ENCODE measurements at places on chromosomes 2 and 18.

- DNase-seq = no peak
These were observed 537.6 kb upstream of the CDH2 start for GRCh38 chr18:28714498-28714897.

GRCh38 chr18:70039186-70039585 lies 91.5 kb upstream of the CD226 start:
- DNase-seq = no peak

DNA sequence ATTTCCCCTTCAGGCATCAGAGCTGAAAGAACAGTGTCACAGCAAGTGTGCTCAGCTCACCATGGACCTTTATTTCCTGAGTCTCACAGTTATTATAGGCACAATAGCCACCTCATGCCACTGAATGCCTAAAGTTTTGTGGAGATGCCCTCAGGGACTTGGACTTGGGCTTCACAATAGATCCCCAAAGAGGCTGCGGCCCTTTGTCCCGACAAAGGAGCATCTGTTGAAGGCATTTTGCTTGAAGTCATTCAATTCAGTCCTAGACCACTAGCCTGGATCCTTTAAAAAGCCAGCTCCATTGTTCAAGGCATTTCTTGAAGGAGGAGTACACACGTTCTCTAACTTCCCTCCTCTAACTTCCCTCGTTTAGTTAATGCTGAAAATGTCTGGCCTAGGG lies 125.4 kb downstream of the DCC start:
- no peak for DNase-seq

- DNase-seq = no peak
These were observed 40.9 kb downstream of the SP3 start for GRCh38 chr2:173924285-173924684.

- DNase-seq = no peak
These were observed 212.2 kb downstream of the ZRANB3 start for GRCh38 chr2:135318808-135319207.

- DNase-seq = no peak
These were observed 8.3 kb upstream of the EGR4 start for GRCh38 chr2:73301636-73302035.

- no peak for DNase-seq
These were observed 11.6 kb downstream of the HNRNPLL start for GRCh38 chr2:38591152-38591551.

GRCh38 chr2:1886405-1886992 lies 142.2 kb upstream of the PXDN start:
- no peak for DNase-seq

GRCh38 chr2:237879058-237879430 lies 19.6 kb downstream of the RAMP1 start:
- no peak for DNase-seq

- DNase-seq = no peak
These were observed 243.0 kb downstream of the HDAC4 start for GRCh38 chr2:239157771-239158170.

DNA sequence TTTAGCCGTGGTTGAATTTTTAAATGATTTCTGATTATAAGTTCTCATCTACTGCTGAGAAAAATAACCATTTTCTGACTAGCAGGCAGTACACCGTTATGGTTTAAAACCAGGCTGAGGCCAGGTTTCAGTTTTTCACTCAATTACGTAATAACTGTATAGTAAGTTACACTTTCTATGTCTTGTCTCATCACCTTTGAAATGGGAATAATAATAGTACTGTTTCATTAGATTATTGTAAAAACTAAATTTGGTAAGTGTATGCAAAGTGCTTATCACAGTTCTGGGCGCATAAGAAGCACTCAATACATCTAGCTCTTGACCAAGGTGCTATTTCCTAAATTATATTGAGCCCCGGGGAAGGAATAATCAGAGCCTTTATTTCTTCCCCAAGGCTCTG lies 76.8 kb downstream of the LIMS1 start:
- DNase-seq = no peak

DNA sequence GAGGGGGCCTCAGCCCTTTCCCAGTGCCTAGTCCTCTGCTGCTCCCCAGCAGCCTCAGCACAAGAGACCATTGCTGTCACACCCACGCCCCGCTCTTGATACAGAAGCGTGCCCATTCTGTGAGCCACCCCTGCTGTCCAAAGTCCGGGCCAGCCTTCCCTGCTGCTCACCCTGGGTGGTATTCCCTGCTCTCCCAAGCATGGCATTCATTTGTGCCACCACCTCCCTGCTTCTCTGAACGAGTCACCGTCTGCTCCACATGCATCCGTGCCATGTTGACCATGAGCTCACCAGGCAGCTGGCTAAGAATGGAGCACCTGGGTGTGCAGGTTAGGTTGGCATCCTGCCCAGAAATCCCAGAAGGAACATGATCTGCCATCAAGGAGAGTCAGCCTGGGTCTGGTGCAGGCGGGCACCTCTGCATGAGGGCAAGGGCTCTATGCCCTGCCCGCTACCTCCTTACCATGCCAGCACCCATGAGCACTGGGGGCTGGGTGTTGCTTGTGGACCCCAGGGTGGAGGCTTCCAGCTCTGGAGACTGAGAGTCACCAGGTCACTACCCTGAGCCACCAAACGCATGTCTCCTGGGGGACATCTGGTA lies 63.0 kb downstream of the TWIST2 start:
- no peak for DNase-seq

DNA sequence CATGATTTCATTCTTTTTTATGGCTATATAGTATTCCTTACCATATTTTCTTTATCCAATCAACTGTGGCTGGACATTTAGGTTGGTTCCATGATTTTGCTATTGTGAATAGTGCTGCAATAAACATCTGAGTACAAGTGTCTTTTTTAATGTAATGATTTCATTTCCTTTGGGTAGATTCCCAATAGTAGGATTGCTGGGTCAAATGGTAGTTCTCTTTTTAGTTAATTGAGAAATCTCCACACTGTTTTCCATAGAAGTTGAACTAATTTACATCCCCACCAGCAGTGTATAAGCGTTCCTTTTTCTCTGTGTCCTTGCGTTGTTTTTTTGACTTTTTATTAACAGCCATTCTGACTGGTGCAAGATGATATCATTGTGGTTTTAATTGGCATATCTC lies 59.1 kb upstream of the IL1RL1 start:
- no peak for DNase-seq

GRCh38 chr2:191479680-191480023 lies 198.3 kb upstream of the NABP1 start:
- no peak for DNase-seq

DNA sequence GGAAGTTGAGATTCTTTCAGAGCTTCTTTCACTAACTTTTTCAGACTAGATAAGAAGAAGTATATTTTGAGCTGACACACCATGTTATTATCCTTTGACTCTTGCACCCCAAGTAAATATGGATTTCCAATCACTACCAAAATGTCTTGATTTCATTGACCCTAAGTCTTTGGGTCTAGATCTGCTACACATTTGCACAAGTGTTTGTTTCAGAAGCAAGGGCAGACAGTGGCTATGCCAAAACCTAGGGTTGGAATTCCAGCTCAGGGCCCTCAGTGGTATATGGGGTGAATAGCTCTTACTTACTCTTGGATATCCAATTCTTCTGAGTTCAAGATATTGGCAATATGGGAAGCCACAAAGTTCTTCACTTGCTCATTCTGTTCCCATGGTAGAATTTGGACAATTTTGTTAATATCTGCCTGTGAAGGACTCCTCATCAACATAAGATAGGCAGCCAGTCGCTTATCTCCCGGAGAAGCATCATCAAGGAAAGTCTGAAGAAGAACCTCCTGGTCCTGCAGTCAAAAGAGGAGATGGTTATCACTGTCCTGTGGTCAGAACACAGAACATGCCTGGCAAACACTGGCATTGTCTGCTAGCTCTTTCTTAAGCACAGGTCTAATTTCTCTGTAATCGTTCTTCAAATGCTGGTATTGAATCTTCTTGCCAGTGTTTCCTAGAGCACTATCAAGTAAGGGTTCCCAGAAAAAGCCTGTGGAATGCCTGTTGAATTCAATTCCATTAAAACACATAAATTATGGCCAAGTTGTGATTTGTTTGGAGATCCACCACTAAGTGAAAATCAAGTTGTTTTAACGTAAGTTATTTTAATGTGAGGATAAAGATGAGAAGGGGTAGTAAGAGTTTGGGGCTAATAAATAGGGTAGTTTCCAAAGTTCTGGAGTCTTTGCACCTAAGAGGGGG lies 15.6 kb downstream of the APOB start:
- no peak for DNase-seq

DNA sequence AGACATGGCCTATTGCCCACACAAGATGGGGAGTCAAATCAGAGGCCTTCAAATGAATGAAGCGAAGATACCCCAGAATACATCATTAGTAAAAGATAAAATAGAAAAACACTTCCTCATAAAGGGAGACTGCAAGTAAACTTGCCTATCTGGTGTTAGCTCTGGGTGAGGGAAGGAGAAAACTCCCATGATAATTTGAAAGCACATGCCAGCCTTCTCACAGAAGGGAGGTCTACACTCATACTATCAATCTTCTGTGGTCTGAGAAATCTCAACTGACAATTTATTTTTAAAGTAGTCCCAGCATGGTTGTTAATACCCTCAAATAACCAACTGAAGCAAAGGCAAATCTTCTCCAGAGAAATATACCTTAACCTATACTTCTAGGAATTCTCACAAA lies 75.4 kb downstream of the EXOC6B start:
- DNase-seq = no peak

GRCh38 chr2:192307530-192307929 lies 112.8 kb upstream of the TMEFF2 start:
- DNase-seq = no peak

DNA sequence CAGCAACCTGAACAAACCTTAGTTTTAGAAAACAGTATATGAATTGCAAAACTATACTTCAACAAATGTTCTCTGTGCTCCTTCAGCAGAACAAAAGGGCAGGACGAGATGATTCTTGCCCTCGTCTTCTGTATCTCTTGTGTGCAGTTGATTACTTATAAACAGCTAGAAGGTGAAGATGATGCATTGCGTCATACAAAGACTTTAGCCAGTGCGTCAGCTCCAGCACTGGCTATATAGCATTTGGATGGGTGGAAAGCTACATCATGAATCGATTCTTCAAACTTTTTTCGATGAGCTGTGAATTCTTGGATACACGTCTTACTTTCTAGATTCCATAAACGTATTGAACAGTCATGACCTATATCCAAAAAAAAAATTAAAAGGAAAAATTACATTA lies 117.1 kb downstream of the STRN start:
- no peak for DNase-seq

GRCh38 chr2:8363161-8363560 lies 318.7 kb upstream of the ID2 start:
- DNase-seq = no peak

DNA sequence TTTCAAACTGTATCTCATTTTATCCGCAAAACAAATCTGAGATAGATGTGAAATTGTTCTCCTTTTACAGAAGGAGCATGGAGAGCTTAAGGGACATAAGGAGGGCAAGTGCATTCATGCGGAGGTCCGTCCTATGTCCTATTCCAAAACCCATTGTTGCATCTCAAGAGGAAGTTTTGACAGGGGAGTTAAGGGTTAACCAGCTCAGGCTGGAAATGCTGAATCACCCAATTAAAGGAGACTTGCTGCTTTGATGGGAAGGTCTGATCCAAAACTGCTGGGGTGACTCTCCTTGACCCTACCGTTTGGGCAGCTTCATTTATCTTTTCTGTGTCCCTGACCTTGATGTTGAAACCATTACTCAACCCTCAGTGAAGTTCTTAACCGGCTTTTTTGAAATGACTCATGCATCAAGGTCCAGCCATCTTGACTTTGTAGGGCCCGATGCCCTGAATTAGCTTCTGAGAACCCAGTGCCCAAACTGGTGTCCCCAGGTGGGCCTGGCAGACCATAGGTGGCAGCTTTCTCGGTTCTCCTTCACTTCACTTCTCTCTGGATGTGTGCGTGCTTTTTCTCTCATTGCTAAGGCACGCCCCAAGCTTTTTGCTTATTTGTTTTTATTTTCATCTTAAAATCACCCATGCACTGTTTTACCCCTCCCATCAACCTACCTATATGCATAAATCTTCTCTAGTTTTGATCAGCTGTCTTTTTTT lies 15.9 kb upstream of the TXNDC2 start:
- DNase-seq = no peak

GRCh38 chr2:179854891-179855290 lies 6.5 kb downstream of the ZNF385B start:
- no peak for DNase-seq

- DNase-seq = no peak
These were observed 135.8 kb upstream of the HAAO start for GRCh38 chr2:42928161-42928691.

GRCh38 chr18:21834299-21834660 lies 93.7 kb downstream of the MIB1 start:
- no peak for DNase-seq

GRCh38 chr2:134758633-134759032 lies 39.8 kb upstream of the TMEM163 start:
- DNase-seq = no peak

DNA sequence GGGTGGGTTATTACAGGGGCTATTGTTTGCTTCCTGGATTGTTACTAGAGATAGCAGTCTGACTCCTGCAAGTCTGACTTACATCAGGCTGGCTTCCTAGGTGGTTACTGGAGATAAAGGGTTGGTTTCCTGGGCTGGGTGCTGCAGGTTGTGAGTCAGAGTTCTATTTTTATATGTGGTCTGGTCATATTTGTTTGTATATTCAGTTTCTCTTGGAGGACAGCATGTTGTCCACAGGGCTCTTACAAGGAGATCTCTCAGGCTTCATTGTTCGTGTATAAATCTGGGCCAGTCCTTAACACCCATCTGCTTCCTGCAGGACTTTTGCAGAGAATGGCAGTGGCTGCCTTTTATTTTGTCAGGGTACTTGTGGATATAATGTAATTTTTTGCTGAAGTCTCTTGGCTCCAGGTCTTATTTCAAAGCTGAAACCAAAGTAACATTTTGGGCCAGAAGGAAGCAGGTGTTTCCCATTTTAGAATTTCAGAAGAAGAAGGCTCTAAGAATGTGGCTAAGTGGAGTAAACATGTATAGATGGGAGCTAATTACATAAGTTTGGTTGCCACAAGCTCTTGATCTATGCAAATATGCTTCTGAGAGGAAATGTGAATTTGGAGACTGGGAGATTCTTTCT lies 65.9 kb upstream of the SLC16A14 start:
- no peak for DNase-seq

DNA sequence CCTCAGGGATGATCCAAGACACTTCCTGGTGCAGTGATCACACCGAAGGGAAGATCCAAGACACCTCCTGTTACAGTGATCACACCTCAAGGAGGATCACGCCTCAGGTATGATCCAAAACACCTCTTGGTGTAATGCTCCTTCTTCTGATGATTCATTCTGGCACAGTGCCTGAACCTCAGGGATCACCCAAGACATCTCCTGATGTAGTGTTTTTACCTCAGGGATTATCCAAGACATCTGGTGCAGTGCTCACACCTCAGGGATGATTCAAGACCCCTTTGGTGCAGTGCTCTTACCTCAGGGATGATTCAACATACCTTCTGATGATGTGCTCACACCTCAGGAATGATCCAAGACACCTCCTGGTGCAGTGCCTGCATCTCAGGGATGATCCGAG lies 124.4 kb downstream of the ASB1 start:
- no peak for DNase-seq

Measured in HS-27A (cell line).